Foreskin fibroblast (primary cell): ENCODE measurements at places on chromosomes 5 and 9.

GRCh38 chr5:132389585-132390286 is 20.2 kb downstream of the SLC22A5 start:
- DNase-seq, result peak; percentile 99

DNA sequence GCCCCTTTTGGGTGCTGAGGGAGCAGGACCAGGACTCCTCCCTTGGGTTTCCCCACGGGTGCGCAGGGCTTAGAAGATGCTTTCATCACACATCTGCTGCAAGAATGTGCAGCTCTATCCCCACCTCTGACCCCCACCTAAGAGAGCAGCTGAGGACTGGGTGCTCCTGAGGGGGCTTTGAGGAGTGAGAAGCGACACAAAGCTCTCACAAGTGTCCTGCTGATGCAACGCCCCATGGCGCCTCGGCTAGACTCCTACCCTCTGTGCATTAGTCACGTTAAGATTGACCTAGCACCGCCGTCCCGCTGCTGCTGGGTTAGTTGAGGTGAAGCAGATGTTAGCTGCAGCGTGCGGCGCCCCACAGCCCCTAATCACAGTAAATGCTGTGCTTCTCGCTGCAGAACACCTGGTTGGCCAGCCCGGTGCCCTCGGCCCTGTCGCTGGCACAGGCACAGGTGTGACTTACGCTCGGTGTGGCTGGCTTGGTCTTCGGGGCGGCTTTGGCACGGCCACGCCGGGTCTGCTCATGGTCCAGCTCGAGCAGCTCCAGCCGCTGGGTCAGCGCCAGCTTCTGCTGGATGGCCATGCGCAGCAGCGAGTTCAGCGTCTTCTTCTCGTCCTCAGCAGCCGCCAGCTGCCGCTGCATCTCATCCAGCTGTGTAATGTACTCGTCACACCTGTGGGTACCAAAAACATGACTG is 45.0 kb upstream of the IPPK start:
- no peak for DNase-seq

DNA sequence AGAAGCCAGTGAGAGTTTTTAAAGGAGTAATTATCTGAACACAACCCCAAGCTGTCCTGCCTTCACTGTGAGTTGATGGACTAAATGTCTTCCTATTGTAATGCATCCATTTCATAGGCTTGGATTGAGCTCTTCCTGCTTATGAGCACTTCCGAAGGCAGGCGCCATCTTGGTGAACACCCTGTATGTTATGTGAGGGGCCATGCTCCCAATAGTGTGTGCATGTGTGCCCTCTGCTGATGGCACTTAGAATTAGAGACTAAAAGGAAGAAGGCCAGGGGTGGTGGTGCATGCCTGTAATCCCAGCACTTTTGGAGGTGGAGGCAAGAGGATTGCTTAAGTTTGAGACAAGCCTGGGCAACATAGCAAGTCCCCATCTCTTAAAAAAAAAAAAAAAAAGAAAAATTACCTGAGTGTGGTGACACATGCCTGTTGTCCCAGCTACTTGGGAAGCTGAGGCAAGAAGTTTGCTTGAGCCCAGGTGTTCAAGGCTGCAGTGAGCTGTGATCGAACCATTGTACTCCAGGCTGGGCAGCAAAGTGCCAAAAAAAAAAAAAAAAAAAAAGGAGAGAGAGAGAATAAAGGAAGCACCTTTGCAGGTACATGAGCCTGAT is 65.0 kb downstream of the C9orf152 start:
- DNase-seq, result no peak

- DNase-seq, result no peak
These were observed 1.4 kb downstream of the LIX1 start for GRCh38 chr5:97141031-97141430.

DNA sequence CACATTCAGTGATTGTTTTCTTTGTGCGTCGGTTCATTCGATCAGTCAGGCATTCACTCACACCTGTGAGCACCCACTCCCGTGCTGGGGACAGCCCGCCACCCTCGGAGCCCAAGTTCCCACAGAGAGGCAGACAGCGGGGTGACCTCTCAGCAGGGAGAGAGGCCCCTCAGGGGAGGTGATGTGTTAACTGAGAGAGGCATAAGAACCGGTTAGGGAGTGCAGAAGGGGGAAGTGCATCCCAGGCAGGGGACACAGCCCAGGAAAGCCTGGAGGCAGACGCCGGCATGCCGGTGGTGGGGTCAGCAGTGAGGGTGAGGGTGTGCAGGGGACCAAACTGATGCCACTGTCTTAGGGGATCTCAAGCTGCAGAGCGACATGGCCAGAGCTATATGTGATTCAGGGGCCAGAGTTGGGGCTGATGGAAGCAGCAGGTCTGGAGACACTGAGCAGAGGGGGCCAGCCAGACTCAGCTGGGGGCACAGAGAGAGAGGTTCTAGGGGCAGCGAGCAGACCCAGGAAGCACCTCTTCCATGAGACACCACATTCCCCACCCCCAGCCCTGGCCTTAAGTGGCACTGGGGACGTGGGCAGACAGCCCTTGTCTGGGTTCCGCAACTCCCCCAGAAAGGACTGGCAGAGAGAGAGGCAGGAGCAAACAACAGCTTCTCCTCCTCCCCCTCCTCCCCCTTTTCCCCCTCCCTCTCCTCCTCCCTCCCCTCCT is 35.9 kb downstream of the HK3 start:
- DNase-seq, result no peak

GRCh38 chr9:108290839-108291585 is 564.8 kb downstream of the ACTL7B start:
- peak; percentile 93 for DNase-seq

DNA sequence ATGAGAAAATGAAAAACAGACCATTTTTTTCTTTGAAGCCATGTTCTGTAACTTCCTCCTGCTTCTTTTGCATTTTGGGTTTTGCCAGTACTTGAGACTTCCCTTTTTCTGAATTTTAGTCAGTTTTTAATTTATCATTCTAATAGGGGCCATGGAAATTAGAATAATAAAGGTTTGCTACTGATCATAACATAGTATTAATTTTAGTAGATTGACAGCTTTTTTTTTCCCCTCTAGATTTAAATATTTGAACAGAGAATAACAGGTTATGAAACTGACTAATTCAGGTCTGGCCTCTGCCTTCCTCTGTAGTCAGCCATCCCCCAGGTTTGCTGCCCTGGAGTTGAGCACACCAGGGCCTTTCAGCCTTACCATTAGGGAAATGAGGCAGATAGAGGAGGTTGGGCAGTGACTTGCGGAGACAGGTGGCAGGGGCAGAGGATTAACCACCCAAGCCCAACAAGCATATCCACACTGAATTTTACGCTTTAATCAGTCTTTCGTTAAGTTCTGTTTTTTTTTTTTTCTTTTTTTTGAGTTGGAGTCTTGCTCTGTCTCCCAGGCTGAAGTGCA is 80.1 kb upstream of the TNFAIP8 start:
- DNase-seq, result no peak

DNA sequence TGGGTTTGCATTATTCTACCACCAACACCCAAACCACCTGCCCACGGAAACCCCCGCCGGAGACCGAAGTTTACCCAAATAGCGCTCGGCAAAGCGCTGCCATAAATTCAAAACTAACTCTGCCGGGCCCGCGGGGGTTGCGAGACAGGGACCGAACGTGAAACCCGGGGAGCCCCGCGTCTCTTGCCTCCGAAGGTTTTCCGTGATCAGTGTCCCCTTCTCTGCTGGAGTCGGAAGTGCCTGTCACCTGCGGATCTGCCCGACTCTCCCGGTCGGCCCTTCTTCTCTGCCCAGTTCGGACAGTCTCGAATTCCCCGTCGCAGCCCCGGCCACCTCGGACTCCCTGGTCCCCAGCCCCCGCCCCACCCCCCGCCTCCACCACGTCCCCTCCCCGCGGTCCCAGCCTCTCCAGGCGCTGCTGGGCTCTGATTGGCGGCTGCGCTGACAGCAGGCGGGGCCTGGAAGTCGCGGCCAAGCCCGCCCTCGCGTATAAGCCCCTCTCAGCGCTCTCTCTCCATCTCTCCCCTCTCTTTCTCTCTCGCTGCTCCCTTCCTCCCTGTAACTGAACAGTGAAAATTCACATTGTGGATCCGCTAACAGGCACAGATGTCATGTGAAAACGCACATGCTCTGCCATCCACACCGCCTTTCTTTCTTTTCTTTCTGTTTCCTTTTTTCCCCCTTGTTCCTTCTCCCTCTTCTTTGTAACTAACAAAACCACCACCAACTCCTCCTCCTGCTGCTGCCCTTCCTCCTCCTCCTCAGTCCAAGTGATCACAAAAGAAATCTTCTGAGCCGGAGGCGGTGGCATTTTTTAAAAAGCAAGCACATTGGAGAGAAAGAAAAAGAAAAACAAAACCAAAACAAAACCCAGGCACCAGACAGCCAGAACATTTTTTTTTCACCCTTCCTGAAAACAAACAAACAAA is at the start of gene RORB:
TSS of gene RORB (plus strand) at position 517 of the 929 bp plus-strand sequence. CDS start 642 bp downstream, outside the sequence.
- DNase-seq, result peak; percentile 18

GRCh38 chr9:130186839-130187522 is 14.8 kb downstream of the NCS1 start:
- DNase-seq, result peak; percentile 54

GRCh38 chr5:4191703-4192102 is 596.1 kb downstream of the IRX1 start:
- DNase-seq, result no peak

GRCh38 chr5:108078345-108078744 is 303.6 kb downstream of the FBXL17 start:
- no peak for DNase-seq

GRCh38 chr5:107672211-107673038 is 1.7 kb upstream of the EFNA5 start:
- peak; percentile 91 for DNase-seq

GRCh38 chr5:102796009-102796408 is 40.9 kb downstream of the PAM start:
- no peak for DNase-seq

- peak; percentile 50 for DNase-seq
These were observed 12.5 kb upstream of the SYNPO start for GRCh38 chr5:150627731-150628545.

DNA sequence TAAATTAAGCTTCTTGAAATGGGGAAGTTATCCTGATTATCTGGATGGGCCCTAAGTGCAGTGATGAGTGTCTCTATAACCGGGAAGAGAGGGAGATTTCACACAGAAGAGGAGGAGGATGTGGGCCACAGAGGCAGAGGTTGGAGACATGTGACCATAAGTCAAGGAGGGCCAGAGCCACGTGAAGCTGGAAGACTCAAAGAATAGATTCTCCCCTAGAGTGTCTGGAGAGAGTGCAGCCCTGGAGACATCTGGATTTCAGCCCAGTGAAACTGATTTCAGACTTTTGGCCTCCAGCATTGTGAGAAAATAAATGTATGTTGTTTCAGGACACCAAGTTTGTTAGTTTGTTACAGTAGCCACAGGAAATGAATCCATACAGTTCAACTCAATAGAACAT is 442.9 kb downstream of the NTRK2 start:
- no peak for DNase-seq

DNA sequence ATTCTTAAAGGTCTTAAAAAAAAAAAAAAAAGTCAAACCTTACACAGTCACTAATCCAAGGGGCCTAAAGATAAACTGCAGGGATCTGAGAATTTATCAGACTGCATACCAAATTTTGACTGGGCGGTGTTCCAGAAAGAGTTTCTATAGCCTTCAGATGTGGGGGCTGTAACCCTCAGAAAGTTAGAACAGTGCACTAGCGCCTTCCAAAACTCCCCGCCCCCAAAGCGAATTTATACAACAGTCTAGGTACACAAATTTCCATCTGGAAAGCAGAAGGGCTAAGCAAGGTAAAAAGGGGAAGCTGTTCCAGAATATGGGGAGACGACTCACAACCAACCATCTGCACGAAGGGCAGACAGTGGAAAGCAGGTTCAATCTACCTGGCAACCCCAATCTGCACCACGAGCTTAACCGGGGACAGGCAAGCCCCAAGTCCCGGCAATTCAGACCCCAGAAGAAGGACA is 813 bp downstream of the ERMP1 start:
- no peak for DNase-seq

DNA sequence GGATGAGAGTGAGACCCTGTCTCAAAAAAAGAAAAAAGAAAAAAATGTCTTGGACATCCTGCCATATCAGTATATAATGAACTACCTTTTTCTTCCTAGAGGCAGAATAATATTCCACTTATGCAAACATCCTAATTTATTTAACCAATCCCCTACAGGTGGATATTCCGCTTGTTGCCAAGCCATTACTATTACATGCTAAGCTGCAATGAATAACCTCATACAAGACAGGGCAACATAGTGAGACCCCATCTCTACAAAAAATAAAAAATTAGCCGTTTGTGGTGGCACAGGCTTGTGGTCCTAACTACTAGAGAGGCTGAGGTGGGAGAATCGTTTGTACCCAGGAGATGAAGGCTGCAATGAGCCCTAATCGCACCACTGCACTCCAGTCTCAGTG is 1.7 kb upstream of the AFF4 start:
- no peak for DNase-seq

DNA sequence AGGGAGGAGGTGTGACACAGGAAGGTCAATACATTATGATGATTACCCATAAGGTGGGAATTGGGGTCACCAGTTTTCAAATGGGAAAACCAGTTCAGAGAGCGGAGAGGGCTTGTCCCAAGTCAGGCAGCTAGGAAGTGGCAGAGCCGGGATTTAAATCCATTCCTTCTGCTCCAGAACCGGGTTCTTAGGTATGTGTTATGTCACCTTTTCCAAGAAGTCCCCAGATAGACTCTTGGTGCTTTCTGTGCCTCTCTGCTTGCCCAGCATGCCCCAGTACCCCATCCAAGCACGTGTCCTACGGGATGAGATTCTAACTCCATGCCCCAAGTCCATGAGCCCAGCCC is 69.9 kb downstream of the LMX1B start:
- no peak for DNase-seq

- DNase-seq, result no peak
These were observed 24.8 kb downstream of the CEP72 start for GRCh38 chr5:636951-637350.

DNA sequence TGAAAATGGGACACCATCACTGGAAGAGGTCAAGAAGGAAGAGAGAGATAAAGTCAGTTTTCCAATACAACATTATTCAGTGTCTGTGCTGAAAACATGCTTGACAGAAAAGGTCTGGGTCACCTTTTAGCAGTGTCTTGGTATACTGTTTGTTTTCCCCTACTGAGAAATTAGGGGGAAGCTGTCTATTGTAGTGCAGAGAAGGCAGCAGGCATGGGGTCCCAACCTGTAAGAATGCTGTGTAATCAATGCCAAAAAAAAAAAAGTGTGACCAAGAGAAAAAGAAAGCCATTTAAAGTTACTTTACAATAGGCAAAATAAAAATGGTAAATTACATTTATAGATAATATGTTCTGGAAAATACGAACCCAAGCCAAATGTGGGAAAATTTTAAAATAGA is 139.3 kb downstream of the RAB3C start:
- DNase-seq, result no peak

GRCh38 chr9:113465599-113466140 is 2.1 kb downstream of the RGS3 start:
- DNase-seq, result no peak
